ENCODE measurements at places on chromosomes 2 and 18. TPM values are rescaled to one million over a fixed set of nuclear protein-coding genes. Genes with fewer than 3 reads are reported as not detected.

The SPATA3 gene
- not detected for total RNA-seq

The PPM1G gene
- total RNA-seq: 31.6 TPM

The ANKRD53 gene
- 0.10 TPM for total RNA-seq

The RND3 gene
- 0.42 TPM for total RNA-seq

The TMEFF2 gene
- not detected for total RNA-seq

The COL5A2 gene
- 0.94 TPM for total RNA-seq
